ENCODE measurements at places on chromosomes 11 and 22.

DNA sequence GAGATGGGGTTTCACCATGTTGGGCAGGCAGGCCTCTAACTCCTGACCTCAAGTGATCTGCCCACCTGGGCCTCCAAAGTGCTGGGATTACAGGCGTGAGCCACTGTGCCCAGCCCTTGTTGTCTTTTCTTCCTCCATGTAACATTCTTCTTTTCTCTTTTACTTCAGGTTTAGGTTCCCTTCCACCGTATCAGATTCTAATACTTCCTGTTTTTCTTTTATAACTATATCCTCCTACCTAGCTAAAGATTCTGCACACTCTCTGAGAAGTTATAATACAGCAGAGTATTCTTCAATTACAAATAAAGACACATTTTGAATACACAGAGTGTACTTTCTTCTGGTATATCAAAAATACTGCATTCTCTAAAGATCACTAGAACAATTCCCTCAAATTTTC, 33.2 kb upstream of the GAB2 start:
- no peak for DNase-seq

DNA sequence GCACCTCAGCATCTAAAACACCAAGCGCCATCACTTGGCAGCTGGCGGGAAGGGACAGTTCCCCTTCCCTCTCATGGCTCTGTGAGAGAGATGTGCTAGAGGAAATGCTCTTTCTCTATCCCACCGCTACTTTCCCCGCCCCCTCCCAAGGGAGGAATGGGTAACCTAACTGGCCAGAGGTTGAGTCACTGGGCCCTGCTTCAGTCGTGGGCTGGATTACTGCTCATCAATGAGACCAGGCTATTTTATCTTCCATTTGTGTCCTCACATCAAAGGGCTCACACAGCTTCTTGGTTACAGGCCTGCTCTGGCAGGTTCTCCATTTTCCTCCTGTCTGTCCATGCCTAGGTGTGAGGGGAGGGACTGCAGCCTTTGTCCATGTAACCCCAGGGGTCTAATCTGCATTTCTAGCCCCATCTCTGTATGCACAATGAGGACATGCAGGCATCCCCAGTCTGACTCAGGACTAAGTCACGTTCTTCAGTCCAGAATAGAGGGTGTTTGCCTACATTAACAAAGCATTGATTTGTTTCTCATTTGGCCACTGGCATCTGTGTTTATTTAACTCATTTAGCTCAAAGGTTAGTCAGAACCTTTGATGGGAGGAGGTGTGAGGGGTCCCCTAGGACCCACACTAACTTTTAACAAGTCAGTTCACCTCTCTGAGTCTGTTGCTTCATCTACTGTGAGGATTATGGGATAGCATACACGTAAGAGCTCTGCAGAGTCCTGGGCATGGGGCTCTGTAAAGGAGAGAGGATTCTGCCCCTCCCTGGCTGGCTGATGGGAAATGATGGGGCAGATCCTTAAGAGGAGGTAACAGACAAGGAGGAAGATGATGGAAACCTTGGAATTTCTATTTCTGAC, 99.1 kb downstream of the XRRA1 start:
- DNase-seq, result no peak

DNA sequence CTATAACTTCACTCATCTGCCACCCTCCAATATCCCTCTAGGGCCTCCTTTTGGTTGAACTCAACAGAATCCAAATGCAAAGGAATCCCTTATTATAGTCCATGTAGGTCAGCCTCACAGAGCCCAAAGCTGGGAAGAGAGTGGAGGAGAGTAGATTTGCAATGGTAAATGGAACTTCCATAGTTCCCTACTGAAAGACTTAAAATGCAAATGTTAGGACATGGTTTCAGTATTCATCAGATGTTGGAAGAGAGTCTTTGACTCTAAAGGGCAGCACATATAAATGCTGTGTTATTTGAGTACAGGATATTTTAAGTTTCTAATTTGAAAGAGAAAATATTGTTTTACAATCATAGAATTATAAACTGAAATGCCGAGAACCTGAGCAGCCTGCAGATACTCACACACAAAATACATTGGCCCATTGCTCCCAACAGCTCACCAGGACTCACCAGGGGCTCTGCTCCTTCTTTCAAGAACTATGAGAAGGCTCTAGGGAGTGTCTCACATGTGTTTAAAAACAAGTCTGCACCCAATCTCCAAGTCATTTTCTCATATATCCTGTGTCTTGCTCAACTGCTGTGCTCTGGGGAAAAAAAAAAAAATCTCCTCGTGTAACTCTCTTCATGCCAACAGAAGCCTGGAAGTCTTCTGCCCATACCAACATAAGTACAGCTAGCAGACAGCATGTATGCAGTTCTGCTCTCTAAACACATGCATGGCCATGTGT, 39.6 kb downstream of the SYT9 start:
- DNase-seq, result no peak

GRCh38 chr22:19536564-19536963, 12.4 kb upstream of the CLDN5 start:
- DNase-seq, result no peak

- no peak for DNase-seq
Measured at GRCh38 chr22:17990147-17990546, 34.2 kb downstream of the MICAL3 start.
